Lung (tissue), 17 donors: ENCODE measurements at places on chromosomes 7 and 10. TPM values are rescaled to one million over a fixed set of nuclear protein-coding genes. Genes with fewer than 3 reads are reported as not detected.
A peak's percentile ranks its signal among the peaks of the same experiment; 100 is the strongest.

- no peak for DNase-seq
- H3K27ac ChIP-seq, result no peak overlapping the region
- H3K4me3 ChIP-seq, result no peak overlapping the region
- H3K27me3 ChIP-seq, result no peaks in the 10 kb centered on the region
- no peaks in the 10 kb centered on the region for H3K36me3 ChIP-seq
Measured at GRCh38 chr7:135756191-135756590, 7.6 kb upstream of the FAM180A start.

DNA sequence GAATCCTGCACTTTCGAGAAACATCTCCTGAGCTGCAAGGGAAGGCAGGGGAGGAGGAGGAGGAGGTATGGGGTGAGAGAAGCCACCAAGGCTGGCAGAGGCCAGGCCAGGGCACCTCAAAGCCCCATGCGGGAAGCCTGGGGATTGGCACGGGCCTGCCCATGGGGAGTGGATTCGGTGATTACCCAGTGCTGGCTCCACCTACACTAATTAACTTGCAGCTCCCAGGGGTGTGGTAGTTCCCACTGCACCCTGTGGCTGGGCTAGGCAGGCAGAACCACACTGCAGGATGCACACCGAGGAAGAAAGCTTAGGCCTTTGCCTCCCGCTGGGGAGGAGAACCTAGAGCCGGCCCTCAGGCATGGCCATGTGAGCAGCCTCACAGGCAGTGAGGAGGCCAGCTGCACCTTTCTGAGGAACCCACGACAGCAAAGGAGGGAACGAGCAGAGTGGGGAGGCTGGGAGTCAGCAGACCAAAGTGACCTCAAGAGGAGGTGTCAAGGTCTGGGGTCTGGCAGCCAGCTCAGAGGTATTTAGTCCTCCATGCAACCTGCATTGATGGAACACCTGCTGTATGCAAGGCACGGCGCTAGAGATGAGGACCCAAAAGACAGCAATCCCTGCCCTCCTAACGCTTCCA, 27.2 kb downstream of the GRID1 start:
- no peaks in the 10 kb centered on the region for H3K36me3 ChIP-seq
- no peaks in the 10 kb centered on the region for H3K27me3 ChIP-seq
- no peak overlapping the region for H3K4me3 ChIP-seq
- H3K4me1 ChIP-seq, result peaks cover 7% of the 10 kb centered on the region

DNA sequence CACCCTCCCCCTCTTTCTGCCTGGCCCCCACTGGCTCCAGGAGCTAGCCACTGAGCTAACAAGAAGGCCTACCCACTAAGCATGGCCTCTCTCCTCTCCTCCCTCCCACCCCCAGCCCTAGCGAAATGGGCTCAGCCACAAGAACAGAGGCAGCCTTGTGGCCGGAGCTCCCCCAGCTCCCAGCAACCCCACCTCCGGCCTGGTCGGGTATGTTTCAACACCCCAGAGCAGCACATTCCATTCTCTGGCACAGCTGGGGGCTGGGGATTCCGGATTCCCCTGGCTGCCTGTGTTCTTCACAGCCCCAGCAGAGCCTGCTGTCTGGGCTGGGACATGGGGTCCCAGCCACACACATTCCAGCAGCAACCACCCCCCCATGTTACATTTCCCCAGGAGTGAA, 9.0 kb downstream of the SFRP5 start:
- no peaks in the 10 kb centered on the region for H3K4me1 ChIP-seq
- peaks cover 29% of the 10 kb centered on the region for H3K36me3 ChIP-seq
- no peak overlapping the region for H3K4me3 ChIP-seq

Gene H2BK1
- 0.52 TPM for total RNA-seq

- no peak for DNase-seq
- H3K4me3 ChIP-seq, result no peak overlapping the region
- H3K4me1 ChIP-seq, result no peaks in the 10 kb centered on the region
- no peaks in the 10 kb centered on the region for H3K36me3 ChIP-seq
Measured at GRCh38 chr10:773562-774161, 84.2 kb upstream of the DIP2C start.

- H3K4me1 ChIP-seq, result no peaks in the 10 kb centered on the region
- no peaks in the 10 kb centered on the region for H3K36me3 ChIP-seq
- H3K27me3 ChIP-seq, result no peaks in the 10 kb centered on the region
- no peak overlapping the region for H3K4me3 ChIP-seq
- no peak overlapping the region for H3K27ac ChIP-seq
- DNase-seq, result no peak
Measured at GRCh38 chr7:24964191-24964590, 15.8 kb downstream of the OSBPL3 start.

Gene ZNF804B
- not detected for total RNA-seq

- H3K36me3 ChIP-seq, result peaks cover 7% of the 10 kb centered on the region
- DNase-seq, result no peak
- H3K27ac ChIP-seq, result peak overlapping the region; percentile 43
- no peaks in the 10 kb centered on the region for H3K27me3 ChIP-seq
- H3K4me3 ChIP-seq, result peak overlapping the region; percentile 82
- peaks cover 13% of the 10 kb centered on the region for H3K4me1 ChIP-seq
Measured at GRCh38 chr10:93701866-93702209, 554 bp downstream of the FRA10AC1 start.

- DNase-seq, result no peak
- H3K4me3 ChIP-seq, result no peak overlapping the region
- peaks cover 4% of the 10 kb centered on the region for H3K4me1 ChIP-seq
- no peaks in the 10 kb centered on the region for H3K36me3 ChIP-seq
- H3K27me3 ChIP-seq, result no peaks in the 10 kb centered on the region
Measured at GRCh38 chr7:150429699-150430098, 20.7 kb upstream of the GIMAP8 start.

DNA sequence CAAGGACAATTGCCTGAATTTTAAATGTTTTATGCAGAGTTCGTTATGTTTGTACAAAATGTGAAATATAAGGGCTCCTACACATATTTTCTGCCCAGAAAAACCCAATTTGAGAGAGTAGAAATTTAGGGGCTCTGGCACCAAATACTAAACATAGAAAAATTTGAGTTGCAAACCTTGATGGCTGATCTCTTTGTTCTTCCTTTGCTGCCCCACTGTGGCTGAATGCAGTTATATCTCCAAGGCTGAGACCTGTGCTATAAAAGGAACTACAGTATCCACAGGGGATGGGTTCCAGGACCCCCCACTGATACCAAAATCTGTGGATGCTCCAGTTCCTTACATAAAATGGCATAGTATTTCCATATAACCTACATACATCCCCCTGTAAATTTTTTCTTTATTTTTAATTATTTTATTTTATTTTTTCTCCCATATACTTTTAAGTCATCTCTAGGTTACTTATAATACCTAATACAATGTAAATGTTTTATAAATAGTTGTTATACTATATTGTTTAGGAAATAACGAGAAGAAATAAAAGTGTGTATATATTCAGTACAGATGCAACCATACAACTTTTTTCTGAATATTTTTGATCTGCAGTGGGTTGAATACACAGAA, 22.5 kb downstream of the CFAP43 start:
- H3K27me3 ChIP-seq, result no peaks in the 10 kb centered on the region
- H3K36me3 ChIP-seq, result no peaks in the 10 kb centered on the region
- no peaks in the 10 kb centered on the region for H3K4me1 ChIP-seq
- DNase-seq, result peak; percentile 65
- no peak overlapping the region for H3K27ac ChIP-seq

GRCh38 chr10:29407280-29407858, 118.5 kb downstream of the LYZL1 start:
- no peaks in the 10 kb centered on the region for H3K36me3 ChIP-seq
- no peak overlapping the region for H3K4me3 ChIP-seq
- peaks cover 7% of the 10 kb centered on the region for H3K4me1 ChIP-seq
- no peak overlapping the region for H3K27ac ChIP-seq
- H3K27me3 ChIP-seq, result no peaks in the 10 kb centered on the region

GRCh38 chr7:1690359-1690958, 20.4 kb downstream of the ELFN1 start:
- peaks cover 2% of the 10 kb centered on the region for H3K36me3 ChIP-seq
- H3K4me3 ChIP-seq, result no peak overlapping the region
- DNase-seq, result no peak

Gene SLC26A3
- total RNA-seq, result not detected

DNA sequence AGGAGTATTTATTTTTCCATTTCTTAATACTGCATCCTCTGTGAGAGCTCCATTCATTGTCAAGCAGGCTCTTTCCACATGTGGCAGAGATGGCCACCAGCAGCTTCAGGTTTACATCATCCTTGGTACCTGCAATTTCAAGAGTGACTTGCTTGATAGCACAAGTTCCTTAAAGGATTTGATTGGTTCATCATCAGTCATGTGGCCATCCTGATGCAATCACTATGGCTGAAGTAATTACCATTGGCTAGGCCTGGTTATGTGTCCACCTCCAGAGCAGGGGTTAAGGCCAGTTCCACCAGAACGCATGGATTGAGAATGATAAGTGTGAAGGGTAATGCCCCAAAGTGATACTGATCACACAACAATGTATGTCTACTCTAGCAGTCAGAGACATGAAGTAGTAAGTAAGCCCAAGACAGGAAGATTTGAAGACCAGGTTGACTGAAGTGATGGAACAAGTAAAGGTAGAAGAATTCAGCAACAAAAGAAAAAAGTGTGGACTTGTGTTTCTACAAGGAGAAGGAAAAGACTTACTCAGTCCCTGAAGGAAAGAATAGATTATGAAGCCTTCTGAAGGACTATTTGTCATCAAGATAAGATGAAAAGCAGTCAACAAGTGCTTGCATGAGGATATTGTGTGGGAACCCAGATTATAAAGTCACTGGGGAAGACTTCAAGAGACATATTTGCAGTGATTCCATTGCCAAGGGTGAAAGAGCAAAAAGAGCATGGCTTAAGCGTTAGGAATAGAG, 26.4 kb upstream of the PRKAR2B start:
- H3K27me3 ChIP-seq, result no peaks in the 10 kb centered on the region
- no peaks in the 10 kb centered on the region for H3K4me1 ChIP-seq
- H3K27ac ChIP-seq, result no peak overlapping the region
- DNase-seq, result peak; percentile 35

Gene ODAD2
- total RNA-seq, result 12.1 TPM

Gene PKD2L1
- total RNA-seq, result 0.46 TPM

- no peaks in the 10 kb centered on the region for H3K27me3 ChIP-seq
- peak; percentile 32 for DNase-seq
- no peaks in the 10 kb centered on the region for H3K36me3 ChIP-seq
- H3K27ac ChIP-seq, result no peak overlapping the region
- no peaks in the 10 kb centered on the region for H3K4me1 ChIP-seq
Measured at GRCh38 chr7:138097064-138097741, 20.9 kb downstream of the AKR1D1 start.

DNA sequence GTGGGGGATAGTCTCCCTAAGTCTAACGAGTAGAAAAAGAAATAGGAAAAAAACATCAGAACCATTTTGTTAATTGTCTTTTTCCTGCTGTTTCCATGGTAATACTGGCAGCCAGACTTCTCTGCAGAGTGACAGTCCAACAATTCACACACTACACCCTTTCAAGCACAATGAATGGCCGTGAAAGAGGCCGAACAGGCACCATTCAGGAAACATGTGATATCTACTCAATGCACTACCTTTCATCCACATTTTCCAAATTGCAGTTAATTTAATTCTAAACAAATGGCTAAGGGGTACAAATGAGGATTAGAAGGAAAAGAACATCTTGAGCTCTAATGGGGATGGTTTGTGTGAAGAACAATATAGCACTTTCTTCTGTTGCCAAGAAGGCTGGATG, 358.5 kb upstream of the ANKRD30A start:
- no peak overlapping the region for H3K27ac ChIP-seq
- peaks cover 5% of the 10 kb centered on the region for H3K4me1 ChIP-seq
- no peak overlapping the region for H3K4me3 ChIP-seq
- H3K27me3 ChIP-seq, result no peaks in the 10 kb centered on the region
- peak; percentile 29 for DNase-seq

Gene TFPI2
- 3.9 TPM for total RNA-seq

DNA sequence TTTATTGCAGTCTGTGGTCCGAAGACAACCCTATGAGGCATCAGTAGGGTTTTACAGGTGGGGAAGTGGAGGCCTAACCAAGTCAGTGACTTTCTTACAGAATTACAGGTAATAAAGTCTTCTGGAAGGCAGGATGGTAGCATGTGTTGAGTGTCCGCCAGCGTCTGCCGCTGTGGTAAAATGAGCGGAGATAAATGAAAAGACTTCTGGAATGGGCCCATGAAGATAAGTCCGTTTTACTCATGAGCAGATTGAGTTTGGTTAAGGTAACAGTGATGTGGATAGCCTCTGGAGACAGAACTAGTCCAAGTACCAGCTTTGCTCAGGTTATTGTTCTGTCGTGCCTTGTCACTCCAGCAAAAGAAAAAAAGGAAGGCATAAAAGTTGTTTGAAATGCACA, 966 bp downstream of the FBH1 start:
- H3K27ac ChIP-seq, result peak overlapping the region; percentile 90
- peaks cover 28% of the 10 kb centered on the region for H3K36me3 ChIP-seq
- H3K4me1 ChIP-seq, result peaks cover 14% of the 10 kb centered on the region

DNA sequence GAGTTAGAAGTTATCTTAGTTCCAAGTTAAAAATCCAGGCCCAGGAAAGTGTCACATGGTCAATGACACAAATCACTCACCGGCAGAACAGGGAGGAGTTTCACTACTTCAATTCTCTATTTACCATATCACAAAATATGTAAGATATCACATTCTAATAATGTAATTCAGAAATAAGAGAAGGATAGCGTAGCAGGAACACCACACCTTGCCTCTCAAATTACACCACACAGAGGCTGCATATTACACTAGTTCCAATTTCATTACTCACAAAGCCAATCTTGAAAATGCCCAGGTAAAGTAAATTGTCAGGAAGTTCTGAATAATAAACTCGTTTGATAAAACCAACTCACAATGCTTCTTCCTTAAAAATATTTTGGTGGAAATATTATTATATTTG, 169.2 kb downstream of the CTTNBP2 start:
- H3K27me3 ChIP-seq, result no peaks in the 10 kb centered on the region
- no peak overlapping the region for H3K27ac ChIP-seq

GRCh38 chr10:5449823-5450222, 37.5 kb downstream of the NET1 start:
- H3K4me3 ChIP-seq, result peak overlapping the region; percentile 27
- H3K27me3 ChIP-seq, result no peaks in the 10 kb centered on the region
- H3K27ac ChIP-seq, result no peak overlapping the region
- peak; percentile 63 for DNase-seq
- H3K36me3 ChIP-seq, result peaks cover 6% of the 10 kb centered on the region

GRCh38 chr10:34081948-34082347, 733.1 kb downstream of the PARD3 start:
- H3K27me3 ChIP-seq, result no peaks in the 10 kb centered on the region
- H3K4me3 ChIP-seq, result no peak overlapping the region
- H3K36me3 ChIP-seq, result no peaks in the 10 kb centered on the region

Gene LAMB1
- 285 TPM for total RNA-seq

Gene NPSR1
- not detected for total RNA-seq

DNA sequence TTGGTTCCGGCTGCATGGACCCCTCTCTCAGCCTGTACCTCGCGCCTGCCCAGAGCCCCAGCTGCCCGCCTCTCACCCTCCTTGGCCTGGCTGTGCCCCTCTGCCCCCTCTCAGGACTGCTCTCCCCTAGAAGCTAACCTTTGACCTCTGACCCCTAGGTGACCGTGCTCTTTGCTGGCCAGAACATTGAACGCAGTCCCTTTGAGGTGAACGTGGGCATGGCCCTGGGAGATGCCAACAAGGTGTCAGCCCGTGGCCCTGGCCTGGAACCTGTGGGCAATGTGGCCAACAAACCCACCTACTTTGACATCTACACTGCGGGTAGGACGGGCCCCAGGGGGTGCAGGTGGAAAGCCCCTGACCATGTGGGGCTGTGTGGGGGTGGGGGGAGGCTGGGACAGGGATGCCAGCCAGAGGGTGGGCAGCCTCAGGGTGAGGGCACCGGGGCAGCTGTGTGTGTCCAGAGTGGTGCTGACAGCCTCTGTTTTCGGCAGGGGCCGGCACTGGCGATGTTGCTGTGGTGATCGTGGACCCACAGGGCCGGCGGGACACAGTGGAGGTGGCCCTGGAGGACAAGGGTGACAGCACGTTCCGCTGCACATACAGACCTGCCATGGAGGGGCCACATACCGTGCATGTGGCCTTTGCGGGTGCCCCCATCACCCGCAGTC, 8.0 kb downstream of the FLNC start:
- DNase-seq, result no peak
- no peaks in the 10 kb centered on the region for H3K4me1 ChIP-seq
- no peak overlapping the region for H3K4me3 ChIP-seq

Gene DRGX
- total RNA-seq, result not detected

Gene LOXL4
- total RNA-seq, result 3.3 TPM
